ENCODE measurements at places on chromosomes 6 and 20.
A peak's percentile ranks its signal among the peaks of the same experiment; 100 is the strongest.

GRCh38 chr6:20605581-20605980, 71.3 kb downstream of the CDKAL1 start:
- peak; percentile 7 for DNase-seq

DNA sequence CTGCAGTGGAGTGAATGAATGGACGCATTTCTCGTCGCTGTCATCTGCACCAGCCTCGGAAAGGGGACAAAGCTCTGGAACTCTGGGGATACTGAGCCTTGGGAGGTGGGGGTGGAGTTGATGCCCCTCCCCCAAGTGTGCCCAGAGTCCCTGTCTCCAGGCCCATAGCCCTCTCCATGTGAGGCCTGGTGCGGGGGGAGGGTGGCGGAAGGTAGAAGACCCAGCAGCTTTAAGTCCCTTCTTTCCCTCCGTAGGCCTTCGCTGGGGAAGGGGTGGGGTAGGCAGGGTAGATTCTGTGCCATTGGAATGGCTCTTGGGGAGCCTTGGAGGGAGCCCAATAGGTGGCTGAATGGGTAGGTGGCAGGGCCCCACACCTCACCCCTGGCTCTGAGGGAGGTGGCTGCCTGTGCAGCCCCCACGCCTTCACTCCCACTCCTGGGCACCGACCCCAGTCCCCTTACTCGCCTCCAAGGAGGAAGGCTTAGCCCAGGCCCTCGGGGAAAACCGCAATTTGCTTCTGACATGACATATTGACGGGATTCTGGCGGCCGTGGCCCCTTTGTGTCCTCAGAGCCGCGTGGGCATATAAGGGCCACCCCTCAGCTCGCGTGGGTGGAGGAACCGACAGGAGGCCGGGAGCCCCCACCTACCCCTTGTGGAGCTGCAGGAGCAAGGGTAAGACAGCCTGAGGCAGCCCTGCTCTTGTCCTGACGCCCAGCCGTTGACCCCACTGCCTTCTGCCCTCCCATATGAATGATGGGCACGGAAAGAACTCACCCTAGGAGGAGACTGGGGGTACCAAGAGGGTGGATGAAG, at the start of gene BPIFB3:
Gene BPIFB3 (plus strand): TSS at position 613 of the 816 bp plus-strand sequence. CDS start 1,533 bp downstream, outside the sequence.
- DNase-seq: no peak

DNA sequence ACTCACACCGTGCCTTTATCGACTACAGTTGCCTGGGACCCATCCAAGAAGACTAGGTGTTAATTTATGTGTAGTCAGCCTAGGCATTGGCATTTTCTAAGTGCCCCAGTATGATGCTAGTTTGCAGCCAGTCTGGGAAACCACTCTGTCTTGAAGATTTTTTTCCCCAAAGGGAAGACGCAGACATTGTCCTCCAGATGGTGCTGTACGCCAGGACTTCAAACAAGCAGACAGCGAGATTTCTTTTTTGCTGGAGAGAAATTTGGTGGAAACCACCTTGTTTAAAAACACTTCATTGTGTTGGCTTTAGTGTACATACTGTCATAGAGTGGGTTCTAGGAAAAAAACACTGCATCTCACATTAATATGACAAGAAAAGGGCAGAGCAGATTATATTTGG, 30.0 kb downstream of the ALDH5A1 start:
- DNase-seq: peak; percentile 53

DNA sequence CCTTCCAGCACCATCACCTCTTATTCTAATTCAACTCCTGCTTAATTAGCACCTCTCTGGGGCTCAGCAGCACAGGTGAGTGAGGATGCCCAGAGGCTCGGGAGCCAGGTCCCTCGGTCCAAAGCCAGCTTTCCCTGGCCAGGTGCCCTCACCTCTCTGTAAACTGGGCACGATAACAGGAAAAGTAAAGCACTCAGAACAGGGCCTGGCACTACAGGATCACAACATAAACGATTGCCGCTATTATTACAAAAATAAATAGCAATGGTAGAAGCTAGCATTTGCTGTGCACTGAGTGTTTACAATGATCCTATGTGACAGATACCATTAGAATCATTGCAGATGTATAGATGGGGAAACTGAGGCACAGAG, 2.6 kb downstream of the BPIFB2 start:
- DNase-seq: no peak

GRCh38 chr20:1720845-1721475, 63.4 kb upstream of the SIRPG start:
- DNase-seq: no peak

Measured in EH (cell line).